ENCODE measurements at places on chromosomes 6 and 20.

- DNase-seq: no peak
Measured at GRCh38 chr20:36736451-36737182, 9.3 kb downstream of the NDRG3 start.

GRCh38 chr6:168155821-168156741 is 77.1 kb upstream of the FRMD1 start:
- peak; percentile 64 for DNase-seq

- peak; percentile 40 for DNase-seq
Measured at GRCh38 chr20:59055302-59055701, 12.7 kb upstream of the PRELID3B start.

- no peak for DNase-seq
Measured at GRCh38 chr6:122495612-122496011, 24.0 kb upstream of the SERINC1 start.

Data from COLO829 (cell line).